ENCODE measurements at places on chromosomes 4 and X.

- DNase-seq, result no peak
Observed at GRCh38 chr4:80173841-80174240, 23.5 kb upstream of the PRDM8 start.

DNA sequence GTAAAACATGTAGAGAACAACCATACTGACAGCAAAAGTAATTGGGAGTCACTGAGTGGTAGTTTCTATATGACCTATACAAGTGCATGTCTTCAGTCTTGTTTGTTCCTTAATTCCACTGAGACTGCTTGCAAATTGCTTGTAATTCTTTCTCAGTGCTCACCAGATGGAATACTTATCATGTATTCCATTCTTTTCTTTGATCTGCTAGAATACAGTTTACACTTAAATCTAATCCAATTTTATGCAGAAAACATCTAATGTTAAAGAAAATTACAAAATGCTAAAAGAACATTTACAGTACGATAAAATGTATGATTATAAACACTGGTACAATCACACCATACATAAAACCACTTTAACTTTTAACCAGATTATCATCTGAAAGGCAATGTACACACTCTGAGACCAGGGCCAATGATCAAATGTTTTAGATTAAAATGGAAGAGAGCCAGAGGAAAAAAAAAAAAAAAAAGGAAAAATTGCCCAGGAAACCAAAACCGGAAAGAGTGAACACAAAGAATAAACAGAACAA lies 741.4 kb downstream of the FAT4 start:
- DNase-seq, result no peak

DNA sequence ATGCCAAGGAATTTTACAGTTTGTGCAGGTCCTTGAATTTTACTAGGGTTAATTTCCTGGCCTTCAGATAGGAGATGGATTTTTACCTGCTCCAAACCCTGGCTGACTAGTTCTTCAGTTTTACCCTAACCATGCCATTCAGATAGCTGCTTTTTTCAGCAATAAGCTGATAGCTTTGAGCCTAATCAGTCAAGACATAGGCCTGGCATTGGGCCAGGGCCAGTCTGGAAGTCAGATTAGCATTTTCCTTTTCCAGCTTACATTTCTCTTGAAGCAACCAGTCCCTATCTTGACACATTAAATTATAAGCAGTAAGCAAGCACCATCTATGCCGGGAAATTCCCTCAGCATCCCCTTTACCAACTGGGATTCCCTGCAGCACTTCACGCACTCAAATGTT lies 177.1 kb downstream of the ADGRA3 start:
- no peak for DNase-seq

- peak; percentile 54 for DNase-seq
Observed at GRCh38 chr4:6198768-6199421, 1.5 kb downstream of the JAKMIP1 start.

DNA sequence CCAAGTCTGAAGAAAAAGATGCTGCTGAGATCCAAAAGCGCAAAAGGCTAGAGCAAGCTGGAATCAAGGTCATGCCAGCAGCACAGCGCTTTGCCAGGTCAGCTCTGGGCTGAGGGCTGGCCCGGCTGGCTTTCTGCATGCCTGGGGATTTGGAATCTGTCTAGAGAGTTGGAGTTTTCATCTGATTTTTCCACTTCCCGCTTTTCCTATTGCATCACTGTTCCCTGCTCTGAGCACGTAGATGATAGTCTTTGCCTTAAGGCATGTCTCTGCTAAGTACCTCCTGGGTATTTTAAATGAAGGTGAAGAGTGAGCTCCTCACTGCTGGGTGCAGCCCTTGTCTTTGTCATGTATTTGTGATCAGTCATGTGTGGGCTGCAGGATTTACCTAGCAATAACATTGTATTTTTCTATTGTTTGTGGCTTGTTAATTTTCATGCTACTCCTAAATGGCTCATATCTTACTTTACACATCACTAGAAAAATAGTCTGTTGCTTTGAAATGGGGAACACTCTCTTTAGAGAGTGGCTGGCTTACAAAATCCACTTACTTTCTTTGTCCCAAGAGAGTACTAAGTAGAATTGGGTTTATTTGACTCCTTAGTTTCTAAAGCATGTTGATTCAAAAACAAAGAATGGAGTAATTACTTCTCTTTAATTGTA lies 82.8 kb downstream of the LIMCH1 start:
- DNase-seq, result no peak

- DNase-seq, result no peak
Observed at GRCh38 chr4:3853388-3854035, 87.3 kb downstream of the ADRA2C start.

- no peak for DNase-seq
Observed at GRCh38 chr4:145709843-145710242, 29.9 kb downstream of the C4orf51 start.

All from sigmoid colon (tissue), 7 donors.